ENCODE measurements at places on chromosomes 7 and 10.

- no peak for DNase-seq
Measured at GRCh38 chr10:110650265-110650668, 6.1 kb downstream of the RBM20 start.

DNA sequence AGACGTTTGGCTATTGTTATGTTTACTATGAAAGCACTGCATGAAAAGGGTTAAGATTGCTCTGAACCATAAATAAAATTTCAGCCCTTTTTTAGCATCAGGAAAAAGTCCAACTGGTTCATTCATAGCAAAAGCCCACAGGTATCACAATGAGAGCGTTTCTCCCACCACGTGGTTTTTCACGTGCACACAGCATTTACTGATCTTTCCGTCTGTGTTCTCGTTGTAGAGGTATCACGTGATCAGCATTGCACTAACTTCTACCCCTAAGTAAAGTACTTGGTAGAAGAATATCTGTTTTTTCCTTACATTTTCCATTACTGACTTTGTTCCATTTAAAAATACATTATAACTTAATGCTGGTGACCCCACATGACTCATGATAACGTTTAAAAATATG, 17.8 kb upstream of the CCDC3 start:
- DNase-seq, result no peak

GRCh38 chr10:98265403-98266378, 2.3 kb downstream of the LOXL4 start:
- no peak for DNase-seq

- no peak for DNase-seq
Measured at GRCh38 chr10:63494951-63495350, 26.2 kb upstream of the REEP3 start.

DNA sequence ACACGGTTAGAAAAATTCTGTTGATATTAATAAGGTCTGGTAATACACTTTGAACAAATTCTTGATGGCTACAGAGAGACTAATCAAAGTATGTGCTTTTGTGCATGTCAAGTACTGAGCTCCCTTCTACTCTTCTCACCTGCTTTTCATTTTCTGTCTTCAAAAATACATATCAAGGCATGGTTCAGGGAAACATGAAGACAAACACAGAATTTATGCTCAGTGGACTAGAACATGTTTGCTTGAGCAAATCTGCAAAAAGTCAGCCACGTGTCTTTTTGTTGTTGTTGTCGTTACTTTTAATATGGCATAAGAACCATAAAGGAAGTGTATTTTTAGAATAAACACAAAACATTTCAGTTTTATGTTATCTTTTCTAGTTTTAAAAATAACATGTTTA, 21.9 kb downstream of the CDK13 start:
- no peak for DNase-seq

DNA sequence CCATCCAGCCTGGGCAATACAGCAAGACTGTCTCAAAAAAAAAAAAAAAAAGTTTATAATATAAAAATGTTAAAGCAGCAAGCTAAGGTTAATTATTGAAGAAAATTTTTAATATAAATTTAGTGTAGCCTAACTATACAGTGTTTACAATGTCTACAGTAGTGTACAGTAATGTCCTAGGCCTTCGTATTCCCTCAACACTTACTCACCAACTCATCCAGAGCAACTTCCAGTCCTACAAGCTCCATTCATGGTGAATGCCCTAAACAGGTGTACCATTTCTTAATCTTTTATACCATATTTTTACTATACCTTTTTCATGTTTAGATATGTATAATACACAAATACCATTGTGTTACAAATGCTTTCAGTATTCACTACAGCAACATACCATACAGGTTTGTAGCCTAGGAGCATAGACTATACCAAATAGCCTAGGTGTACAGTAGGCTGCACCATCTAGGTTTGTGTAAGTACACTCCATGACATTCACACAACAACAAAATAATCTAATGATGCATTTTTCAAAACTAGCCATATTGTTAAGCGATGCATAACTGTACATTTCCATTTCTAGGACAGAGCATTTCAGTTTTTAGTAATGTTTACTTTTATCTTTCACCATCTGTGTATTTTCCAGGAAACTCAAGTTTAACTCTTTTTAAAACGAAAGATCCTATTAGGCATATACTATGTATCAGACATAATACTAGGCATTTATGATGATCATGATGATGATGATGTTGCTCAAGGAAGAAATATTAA, 43.3 kb downstream of the CNOT4 start:
- DNase-seq, result no peak

GRCh38 chr7:13989949-13990305, 461 bp upstream of the ETV1 start:
- no peak for DNase-seq

DNA sequence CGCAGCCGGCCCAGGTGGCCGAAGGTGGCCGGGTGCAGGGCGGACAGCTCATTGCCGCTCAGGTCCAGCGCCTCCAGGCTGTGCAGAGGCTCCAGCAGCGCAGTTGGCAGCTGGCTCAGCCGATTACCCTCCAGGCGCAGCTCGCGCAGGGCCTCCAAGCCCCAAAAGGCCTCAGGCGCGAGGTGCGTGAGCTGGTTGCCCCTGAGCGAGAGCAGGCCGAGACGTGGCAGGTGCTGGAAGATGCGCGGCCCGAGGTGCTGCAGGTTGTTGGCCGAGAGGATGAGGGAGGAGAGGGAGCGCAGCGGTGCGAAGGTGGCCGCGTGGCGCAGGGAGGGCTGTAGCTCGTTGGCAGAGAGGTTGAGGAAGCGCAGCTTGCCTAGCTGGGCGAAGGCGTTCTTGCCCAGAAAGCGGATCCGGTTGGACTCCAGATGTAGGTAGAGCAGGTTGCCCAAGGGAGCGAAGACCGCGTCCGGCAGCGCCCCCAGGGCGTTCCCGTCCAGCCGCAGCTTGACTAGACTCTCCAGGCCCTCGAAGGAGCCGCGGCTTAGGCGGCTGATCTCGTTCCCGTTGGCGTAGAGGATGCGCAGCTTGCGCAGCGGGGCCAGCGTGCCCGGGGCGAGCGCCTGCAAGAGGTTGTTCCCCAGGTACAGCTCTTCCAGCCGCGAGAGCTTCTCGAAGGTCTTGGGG, 923 bp downstream of the TRIL start:
- DNase-seq, result peak; percentile 26

- peak; percentile 12 for DNase-seq
Measured at GRCh38 chr7:3201937-3202710, 98.9 kb upstream of the SDK1 start.

GRCh38 chr7:74299401-74299800, 10.2 kb downstream of the CLIP2 start:
- no peak for DNase-seq

DNA sequence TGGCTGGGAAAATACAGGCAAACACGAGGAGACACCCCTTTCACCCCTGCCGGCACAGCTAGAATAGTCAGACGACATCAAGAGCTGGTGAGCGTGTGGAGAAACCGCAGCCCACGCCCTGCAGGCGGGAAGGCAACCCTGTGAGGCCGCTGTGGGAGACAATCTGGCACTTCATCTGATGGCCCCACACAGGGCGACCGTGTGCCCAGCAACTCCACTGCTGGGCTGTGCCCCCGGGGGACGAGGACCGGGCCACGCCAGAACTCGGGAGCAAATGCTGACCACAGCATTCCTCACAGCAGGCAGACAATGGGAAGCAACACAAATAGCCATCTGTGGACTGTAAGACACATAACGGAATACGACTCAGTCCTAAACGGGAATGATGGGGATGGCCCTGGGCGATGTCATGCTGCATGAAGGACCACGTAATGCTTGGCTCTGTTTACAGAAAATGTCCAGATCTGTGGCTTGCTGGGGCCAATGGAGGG, 58.9 kb downstream of the CFAP46 start:
- no peak for DNase-seq

- no peak for DNase-seq
Measured at GRCh38 chr7:25179325-25179724, 49.0 kb downstream of the NPVF start.
